ENCODE measurements at places on chromosomes 11 and 22.

DNA sequence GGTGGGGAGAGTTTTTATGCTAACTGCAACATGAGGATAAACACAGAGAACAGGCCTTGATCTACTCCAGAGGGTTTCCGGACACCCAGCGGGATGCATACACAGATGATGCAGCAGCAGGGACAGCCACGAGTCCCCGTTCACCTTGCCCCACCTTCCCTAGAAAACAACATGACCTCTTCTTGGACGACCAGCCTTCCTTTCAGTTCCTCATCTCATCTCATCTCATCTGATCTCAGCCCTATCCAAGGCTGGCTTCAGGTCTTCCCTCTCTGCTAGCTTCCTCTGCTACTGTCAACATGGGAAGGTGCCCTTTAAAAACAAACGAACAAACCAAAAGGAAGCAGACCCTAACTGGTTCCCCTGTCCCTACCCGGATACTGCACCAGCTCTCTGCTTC is 1356.2 kb downstream of the TBC1D22A start:
- no peak for DNase-seq

- DNase-seq, result no peak
These were observed 36.1 kb upstream of the AMOTL1 start for GRCh38 chr11:94731880-94732601.

- DNase-seq, result no peak
These were observed 96.1 kb downstream of the MICAL2 start for GRCh38 chr11:12206529-12206928.

- DNase-seq, result no peak
These were observed 261.8 kb upstream of the MTNR1B start for GRCh38 chr11:92707665-92708064.

GRCh38 chr22:27768027-27768653 is 33.4 kb downstream of the MN1 start:
- no peak for DNase-seq

GRCh38 chr11:12461516-12461915 is 84.1 kb downstream of the PARVA start:
- DNase-seq, result peak; percentile 25

DNA sequence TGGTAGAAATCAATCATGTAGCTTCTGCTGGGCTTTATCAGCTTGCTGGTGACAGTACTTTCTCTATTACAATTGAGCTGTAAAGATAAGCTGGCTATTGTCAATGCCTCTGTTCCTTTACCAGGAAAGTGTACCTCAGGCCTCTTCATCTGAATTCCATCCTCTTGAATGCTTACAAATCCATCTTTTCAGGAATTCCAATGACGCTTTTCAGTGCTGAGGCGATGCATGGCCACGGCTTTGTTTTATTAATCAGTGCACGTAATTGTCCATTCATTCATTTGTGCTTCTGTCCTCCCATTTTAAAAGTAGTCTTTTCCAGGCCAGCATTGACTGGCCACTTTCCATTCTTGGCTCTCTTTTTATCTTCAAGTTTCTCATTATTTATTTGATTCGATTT is 202.0 kb downstream of the PGR start:
- DNase-seq, result no peak

DNA sequence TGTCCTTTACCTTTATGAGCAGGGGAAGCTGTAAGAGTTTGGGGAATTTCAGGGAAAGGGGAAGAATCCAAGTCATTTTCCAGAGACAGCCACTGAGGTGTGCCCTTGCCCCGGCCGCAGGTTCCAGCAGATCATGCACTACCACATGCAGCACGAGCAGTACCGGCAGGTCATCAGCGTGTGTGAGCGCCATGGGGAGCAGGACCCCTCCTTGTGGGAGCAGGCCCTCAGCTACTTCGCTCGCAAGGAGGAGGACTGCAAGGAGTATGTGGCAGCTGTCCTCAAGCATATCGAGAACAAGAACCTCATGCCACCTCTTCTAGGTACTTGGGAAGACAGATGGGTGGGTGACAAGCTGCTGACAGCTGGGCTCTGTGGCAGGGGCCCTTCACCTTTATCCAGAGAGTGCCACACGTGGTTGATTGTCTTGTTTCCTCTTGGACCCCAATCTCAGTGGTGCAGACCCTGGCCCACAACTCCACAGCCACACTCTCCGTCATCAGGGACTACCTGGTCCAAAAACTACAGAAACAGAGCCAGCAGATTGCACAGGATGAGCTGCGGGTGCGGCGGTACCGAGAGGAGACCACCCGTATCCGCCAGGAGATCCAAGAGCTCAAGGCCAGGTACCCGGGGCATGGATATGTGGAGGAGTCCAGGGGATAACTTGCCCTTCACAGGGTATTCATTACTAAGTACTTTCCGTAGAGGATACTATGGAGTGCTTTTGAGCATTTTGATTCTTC is 5.8 kb upstream of the HMBS start:
- no peak for DNase-seq

GRCh38 chr22:24982301-24983056 is 30.0 kb downstream of the KIAA1671 start:
- DNase-seq, result no peak

GRCh38 chr11:119783466-119784400 is 54.7 kb upstream of the NECTIN1 start:
- DNase-seq, result no peak
